Cerebellum (tissue), 4 donors: ENCODE measurements at places on chromosomes 6 and 20. TPM values are rescaled to one million over a fixed set of nuclear protein-coding genes. Genes with fewer than 3 reads are reported as not detected.

DNA sequence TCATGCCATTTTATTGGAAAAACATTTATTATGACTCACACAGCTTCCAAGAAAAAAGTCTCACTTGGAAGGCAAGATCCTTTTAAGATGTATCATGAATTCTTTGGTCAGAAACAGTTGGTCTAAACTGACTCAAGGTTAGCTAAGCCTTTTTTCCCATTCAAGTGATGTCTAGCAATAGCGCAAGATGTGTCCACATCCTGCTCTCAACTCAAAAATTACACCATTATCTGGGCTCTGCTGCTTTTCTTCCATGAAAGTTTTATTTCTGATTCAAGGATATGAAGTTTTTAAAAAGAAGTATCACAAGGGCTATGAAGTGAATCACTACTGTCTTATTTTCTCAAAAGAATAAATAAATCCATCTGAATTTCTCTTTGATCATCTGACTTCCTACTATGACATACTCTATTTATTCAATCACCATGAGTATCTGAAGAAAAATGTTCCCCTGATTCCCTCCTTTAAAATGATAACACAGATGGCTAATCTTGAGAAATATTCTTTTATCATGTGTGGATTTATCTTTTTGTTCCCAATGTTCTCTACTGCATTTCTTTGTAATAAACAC is 139.2 kb downstream of the AHI1 start:
- DNase-seq = no peak

GRCh38 chr6:98844244-98845210 is 10.2 kb downstream of the POU3F2 start:
- DNase-seq = no peak

DNA sequence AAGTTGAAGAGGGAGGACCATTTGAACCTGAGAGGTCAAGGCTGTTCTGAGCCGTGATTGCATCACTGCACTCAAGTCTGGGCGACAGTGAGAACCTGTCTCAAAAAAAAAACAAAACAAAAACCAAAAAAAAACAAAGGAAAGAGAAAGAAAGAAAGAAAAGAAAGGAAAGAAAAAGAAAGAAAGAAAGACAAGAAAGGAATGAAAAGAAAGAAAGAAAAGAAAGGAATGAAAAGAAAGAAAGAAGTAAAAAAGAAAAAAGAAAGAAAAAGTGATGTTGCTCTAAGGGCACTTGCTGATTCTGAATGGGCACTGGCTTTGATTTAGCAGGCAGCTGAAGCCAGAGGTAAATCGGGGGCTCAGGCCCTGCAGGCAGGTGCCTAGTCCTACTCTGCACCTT is 161.0 kb downstream of the MCHR2 start:
- DNase-seq = no peak

GRCh38 chr20:31845300-31845863 is at the start of gene FOXS1:
TSS of gene FOXS1 (minus strand) at chr20:31845604. CDS start at chr20:31845542, 62 bp downstream.
- peak; percentile 53 for DNase-seq

- no peak for DNase-seq
Observed at GRCh38 chr20:62999580-62999979, 7.2 kb downstream of the BHLHE23 start.

GRCh38 chr6:122033564-122034181 is 365.8 kb upstream of the HSF2 start:
- DNase-seq = peak; percentile 21

- no peak for DNase-seq
Observed at GRCh38 chr20:49349694-49350252, 71.9 kb upstream of the ZNFX1 start.

Gene TMEM244
- not detected for total RNA-seq
